ENCODE measurements at places on chromosomes 2 and 18.
A peak's percentile ranks its signal among the peaks of the same experiment; 100 is the strongest.

GRCh38 chr2:141528990-141529389, 601.8 kb downstream of the LRP1B start:
- DNase-seq = no peak

- no peak for DNase-seq
These were observed 300.0 kb upstream of the PIK3C3 start for GRCh38 chr18:41655074-41655473.

DNA sequence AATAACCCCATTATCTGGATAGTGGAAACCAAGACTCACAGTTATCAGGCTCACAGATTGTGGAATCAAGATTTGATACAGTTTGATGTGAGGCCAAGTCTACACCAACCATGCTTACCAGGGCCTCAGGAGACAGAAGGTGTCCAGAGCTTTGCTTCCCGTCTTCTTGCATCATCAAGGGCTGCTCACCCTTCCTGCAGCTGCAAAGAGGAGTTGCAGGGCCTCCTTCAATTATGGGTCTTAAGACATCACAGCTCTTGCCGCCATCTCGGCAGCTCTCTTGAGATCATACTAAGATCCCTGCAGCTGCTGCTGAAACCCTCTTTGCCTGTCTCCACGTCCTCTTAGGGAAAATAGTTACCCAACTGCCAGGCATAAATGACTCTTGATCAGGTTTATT, 176.0 kb downstream of the MGAT5 start:
- DNase-seq = no peak

- no peak for DNase-seq
These were observed 255.8 kb downstream of the MTX2 start for GRCh38 chr2:176525086-176525485.

DNA sequence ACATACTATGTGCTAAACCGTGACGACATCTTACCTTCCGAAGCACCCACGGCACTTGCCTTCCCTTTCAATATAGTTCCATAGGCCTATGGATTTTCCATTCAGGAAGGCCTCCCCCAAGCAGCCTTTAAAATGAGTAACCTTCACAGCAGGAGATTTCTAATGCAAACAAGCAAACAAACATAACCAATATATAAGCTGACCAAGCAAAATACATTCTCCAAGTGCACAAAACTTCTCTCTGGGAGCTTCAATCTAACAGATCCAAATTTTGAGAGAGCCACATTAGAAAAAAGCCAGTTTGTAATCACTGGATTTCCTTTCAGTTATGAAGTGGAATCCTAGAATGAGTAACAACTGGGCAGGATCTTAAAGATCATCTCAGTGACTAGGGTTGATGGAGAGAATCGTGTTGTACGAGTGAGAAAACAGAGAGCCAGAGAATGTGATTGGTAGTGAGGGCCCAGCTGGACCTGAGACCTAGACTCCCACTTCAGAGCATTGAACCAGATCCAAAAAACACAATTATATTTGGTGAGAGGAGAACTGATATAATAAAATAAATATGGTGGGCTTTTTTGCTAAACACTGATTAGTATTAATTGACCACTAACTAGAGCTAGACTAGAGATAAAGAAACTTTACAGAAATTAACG, 145.6 kb downstream of the LAMA1 start:
- no peak for DNase-seq

DNA sequence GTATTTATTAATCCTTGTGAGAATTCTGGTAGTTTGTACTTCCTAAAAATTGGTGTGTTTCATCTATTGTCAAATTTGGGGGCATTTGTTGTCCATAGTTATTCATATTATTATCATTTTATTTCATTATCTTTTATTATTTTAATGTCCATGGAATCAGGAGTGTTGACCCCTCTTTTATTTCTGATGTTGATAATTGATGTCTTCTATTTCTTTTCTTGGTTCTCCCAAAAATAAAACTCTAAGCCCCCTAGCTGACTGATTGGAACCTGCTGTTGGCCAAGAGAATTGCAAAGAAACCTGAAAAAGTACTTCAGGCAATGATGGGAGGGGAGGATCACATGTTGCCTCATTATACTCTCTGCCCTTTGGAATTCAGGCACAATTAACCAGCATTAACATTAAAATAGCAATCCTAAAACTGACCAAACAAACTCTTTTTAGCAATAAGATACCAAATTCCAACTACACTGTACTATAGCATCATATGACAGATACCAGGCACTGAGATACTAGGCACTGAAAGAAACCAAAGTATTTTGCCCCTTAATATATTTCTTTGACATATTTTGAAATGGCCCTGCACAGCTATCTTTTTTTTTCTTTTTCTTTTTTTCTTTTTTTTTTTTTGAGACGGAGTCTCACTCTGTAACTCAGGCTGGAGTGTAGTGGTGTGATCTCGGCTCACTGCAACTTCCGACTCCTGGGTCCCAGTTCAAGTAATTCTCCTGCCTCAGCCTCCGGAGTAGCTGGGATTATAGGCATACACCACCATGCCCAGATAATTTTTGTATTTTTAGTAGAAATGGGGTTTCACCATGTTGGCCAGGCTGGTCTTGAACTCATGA, 1097.2 kb upstream of the CNTNAP5 start:
- no peak for DNase-seq

- DNase-seq = no peak
These were observed 185.0 kb upstream of the STK17B start for GRCh38 chr2:196356332-196356731.

DNA sequence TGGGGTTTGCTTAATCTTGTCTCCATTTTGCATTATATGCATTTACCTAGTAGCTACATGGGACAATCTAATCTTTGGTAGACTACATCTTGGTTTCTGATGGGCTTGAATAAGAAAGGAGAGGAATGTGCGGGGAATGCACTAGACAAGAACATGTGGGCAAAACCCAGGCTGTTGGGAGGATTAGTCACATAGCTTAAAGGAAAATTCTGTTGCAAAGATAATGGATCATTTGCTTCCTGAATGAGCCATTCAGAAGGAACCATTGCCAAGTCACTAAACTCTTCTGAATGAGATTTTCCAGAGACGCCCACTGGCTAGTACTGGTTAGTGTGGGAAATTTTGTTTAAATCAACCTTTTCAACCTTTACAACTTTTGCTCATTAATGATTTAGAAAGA, 84.8 kb downstream of the OSBPL6 start:
- no peak for DNase-seq

DNA sequence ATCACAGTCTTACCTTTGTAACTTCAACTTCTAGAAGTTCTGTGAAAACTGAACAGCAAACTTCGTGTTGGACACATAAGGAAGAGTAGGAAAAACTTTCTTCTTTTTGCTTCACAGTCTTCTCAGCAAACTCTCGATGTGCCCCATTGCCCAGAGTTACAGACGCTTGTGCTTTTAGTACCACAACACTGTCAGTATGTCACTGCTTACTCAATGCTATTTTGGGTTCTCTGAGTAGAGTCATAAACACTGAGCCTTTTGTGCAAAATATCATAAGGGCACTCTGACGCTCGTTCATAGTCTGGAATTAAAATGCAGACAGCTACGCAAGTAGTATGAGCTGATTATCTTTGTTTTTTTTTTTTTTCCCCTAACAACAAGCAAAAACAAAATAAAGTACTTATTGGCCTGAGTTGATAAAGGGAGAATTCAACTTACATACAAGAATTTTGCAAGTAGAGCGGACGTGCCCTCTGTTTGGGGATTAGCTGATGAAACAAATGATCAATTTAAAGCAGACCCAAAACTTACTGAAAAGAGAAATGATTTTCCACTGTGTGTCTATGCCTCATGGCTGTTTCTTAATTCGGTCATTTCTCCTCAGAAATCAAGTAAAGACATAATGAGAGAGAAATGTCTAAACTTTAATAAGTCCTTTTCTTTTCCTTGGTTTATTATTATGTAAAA, at the start of gene CDH19:
Gene CDH19, minus strand, starts transcription at position 150 of the 687 bp plus-strand sequence. CDS start 31,886 bp downstream, outside the sequence.
- DNase-seq = no peak

- no peak for DNase-seq
These were observed 12.9 kb upstream of the PGAP1 start for GRCh38 chr2:196939371-196939770.

GRCh38 chr2:96945014-96945413, 41.4 kb downstream of the FAM178B start:
- DNase-seq = peak; percentile 57

DNA sequence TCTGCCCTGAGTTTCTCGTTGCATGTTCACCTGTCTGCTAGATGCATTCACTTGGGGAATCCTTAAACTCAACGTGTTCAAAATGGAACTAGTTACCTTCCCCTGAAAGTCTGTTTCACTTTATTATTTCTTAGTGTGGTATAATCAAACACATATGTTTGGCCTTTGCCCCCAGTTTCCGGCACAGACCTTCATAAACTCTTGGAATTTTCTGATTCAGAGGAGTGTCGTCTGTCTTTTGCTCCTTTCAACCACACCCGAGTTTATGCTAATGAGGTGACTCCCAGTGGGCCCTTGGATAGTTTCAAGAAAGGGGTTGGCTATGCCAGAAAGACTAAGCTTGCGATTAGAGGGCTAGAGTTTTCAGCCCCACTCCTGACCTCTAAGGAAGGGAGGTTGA, 198.9 kb downstream of the CDCA7 start:
- no peak for DNase-seq

DNA sequence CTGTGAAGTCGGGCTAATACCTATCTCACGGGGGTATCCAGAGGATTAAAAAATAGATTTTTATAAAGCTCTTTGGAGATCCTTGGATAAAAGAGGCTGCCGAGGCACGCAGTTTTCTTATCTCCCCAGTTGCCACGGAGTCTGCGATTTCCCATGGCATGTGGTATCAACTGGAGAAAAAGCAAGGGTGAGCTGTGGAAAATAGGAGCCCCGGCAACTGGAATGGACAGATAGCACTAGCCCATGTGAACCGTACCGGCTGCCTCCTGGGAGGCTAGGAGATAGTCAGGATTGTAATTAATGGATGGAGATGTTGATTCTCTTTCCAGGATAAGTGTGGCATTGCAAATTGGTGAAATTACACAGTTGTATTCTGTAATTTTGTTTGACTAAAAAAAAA, 407.6 kb upstream of the KCNH7 start:
- DNase-seq = no peak

- no peak for DNase-seq
These were observed 1026.7 kb upstream of the ACVR2A start for GRCh38 chr2:146818122-146818521.

DNA sequence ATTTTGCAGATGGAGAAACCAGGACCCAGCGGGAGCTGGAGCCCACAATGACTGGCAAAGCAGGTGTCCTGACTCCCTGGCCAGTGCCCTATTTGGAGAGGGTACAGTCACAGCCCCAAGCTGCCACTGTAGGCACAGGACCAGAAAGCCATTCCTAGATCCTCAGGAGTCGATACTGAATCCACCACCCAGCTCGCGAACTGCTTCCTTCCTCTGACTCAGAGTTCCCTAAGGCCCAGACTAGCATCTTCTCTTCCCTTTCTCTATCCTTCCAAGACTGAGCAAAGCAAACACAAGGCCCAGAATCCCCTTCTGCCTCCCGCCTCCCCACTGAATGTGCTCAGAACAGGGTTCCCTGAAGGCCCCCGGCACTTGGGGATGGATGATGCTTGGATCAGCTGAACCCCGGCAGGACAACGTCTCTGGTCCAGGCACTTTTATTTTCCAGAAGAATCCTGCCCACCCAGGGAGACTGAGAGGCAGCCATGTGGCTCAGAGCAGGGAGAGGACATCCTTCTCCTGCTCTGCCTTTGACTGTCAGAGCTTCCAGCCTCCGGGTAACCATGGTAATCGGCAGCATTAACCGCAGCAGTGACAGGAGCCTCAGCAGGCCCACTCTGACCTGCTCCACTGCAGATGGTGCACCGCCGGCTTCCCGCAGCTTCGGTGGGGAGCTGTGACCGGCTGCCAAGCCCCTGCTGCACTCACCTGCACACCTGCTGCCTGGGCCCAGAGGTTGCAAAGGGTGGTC, 34.8 kb upstream of the KLHL29 start:
- DNase-seq = no peak

All from NCI-H510A (cell line).